ENCODE measurements at places on chromosomes 6 and 20.

DNA sequence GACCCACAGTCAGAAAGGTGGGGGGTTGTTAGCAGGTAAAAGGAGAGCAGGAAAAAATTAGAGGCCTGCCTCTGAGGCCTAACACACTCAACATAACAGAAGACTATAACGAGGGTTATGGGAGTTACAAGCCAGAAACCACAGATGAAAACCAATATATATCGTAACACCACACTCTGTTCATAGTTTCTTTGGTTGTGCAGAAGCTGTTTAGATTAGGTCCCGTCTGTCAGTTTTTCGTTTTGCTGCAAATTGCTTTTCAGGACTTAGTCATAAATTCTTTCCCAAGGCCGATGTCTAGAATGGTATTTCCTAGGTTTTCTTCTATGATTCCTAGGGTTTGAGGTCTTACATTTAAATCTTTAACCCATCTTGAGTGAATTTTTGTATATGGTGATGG is 3.7 kb upstream of the MAP3K5 start:
- no peak for DNase-seq

DNA sequence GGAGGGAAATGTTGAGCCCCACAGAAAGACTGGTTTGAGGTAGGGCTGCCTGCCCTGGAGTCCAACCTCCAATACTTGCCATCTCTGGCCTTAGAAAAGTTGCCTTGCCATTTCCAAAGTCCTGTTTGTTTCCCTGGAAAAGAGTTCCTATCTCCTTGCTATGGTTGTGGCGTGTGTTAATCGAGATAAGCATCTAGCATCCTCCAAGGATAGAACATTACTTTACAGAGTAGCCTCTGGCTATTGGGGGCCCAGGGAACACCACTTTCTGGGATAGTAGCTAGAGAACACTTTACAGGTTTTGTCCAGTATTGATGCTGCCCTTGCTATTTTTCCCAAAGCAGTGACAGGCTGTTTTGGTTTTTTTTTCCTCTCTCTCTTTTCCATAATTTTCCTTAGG is 57.4 kb upstream of the SASH1 start:
- DNase-seq, result no peak

DNA sequence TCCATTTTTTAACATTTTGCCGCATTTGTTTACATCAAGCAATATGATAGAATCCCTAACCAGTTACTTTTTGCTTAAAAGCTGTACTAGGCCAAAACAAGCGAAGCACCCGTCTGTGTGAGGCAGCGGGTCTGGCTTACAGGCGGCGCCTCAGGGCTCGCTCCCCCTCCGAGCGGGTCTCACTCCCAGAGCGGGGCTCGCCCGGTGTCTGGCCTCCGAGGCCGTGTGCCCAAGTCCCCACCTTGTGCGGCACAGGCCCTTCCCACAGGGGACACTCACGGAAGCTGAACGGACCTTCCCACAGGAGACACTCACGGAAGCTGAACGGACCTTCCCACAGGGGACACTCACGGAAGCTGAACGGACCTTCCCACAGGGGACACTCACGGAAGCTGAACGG is 23.4 kb downstream of the ZBTB46 start:
- no peak for DNase-seq

- no peak for DNase-seq
These were observed 88.5 kb upstream of the SSTR4 start for GRCh38 chr20:22946596-22946995.

DNA sequence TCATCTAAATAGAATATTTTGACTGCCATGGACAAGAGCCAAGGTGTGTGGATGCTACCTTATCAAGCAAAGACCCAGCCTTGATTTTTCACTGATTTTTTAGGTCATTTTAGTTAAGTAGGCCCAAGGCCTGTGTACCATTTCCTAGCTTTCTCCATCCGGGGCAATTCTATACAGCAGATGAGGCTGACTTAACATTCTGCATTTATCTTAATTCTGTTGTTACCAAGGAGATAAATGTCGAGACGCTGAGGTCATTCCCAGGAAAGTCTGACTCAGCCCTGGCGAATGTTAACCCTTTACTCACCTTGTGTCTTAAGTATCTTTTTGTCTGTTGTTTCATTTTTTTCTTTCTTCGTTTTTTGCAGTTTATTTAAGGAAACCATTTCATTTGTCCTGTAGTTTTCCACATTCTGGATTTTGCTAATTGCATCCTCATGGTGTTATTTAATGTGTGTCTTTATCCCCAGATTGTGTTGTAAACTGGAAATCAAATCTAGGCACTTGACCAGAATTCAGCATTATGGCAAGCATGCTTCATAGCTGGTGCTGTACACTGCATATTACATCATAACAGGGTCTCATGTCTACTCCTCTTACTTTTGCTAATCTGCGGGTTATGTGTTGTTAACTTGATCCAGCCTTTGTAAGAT is 277.0 kb downstream of the CDKAL1 start:
- DNase-seq, result peak; percentile 84

- no peak for DNase-seq
These were observed 102.3 kb upstream of the FRMD1 start for GRCh38 chr6:168181316-168181715.

- DNase-seq, result peak; percentile 60
These were observed 5.1 kb downstream of the SOX12 start for GRCh38 chr20:330233-331149.

GRCh38 chr6:107284805-107285204 is 169.5 kb upstream of the BEND3 start:
- DNase-seq, result no peak

GRCh38 chr20:21101453-21101931 is 4.7 kb downstream of the LINC00237 start:
- DNase-seq, result no peak
